SJCRH30 (cell line): ENCODE measurements at places on chromosomes 6 and 20. TPM values are rescaled to one million over a fixed set of nuclear protein-coding genes. Genes with fewer than 3 reads are reported as not detected.

The EFCAB8 gene
- 0.28 and 0.58 TPM in 2 replicates for total RNA-seq

The PRICKLE4 gene
- 0.28 TPM in 1 of 2 replicates, not detected in the other for total RNA-seq

The BFSP1 gene
- not detected in 2 replicates for total RNA-seq

The COL21A1 gene
- total RNA-seq: 1.2 and 1.6 TPM in 2 replicates

The FUT9 gene
- total RNA-seq: not detected in 2 replicates

The RIN2 gene
- total RNA-seq: 20.3 and 22.6 TPM in 2 replicates

The TENT5A gene
- 11.5 and 13.0 TPM in 2 replicates for total RNA-seq

The POU5F1 gene
- total RNA-seq: 2.4 and 5.7 TPM in 2 replicates

The FOXP4 gene
- total RNA-seq: 9.2 and 10.3 TPM in 2 replicates

The GNAS-AS1 gene
- not detected in 2 replicates for total RNA-seq
